ENCODE measurements at places on chromosomes 12 and 14.

GRCh38 chr12:28507033-28507432, 316.8 kb downstream of the CCDC91 start:
- no peak for DNase-seq

DNA sequence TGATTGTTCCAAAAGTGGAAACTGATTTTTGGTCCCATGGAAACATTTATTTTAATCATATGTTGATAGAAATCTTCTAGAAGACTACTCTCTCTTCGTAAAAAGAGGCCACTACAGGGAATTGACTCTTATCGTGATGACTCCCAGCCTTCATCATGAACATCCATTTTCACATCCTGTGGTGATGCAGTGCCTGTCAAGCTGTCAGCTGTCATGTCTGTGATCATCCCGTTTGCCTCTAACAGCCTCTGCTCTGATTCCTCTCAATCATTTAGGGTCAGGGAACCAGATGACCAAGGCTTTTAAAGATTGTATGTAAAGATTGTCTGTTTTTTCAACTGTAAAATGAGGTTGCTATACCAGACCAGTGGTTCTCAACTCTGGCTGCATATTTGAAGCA, 419.0 kb upstream of the MGAT4C start:
- DNase-seq, result no peak

- peak; percentile 16 for DNase-seq
Measured at GRCh38 chr14:33938131-33938949, 12.5 kb downstream of the EGLN3 start.

DNA sequence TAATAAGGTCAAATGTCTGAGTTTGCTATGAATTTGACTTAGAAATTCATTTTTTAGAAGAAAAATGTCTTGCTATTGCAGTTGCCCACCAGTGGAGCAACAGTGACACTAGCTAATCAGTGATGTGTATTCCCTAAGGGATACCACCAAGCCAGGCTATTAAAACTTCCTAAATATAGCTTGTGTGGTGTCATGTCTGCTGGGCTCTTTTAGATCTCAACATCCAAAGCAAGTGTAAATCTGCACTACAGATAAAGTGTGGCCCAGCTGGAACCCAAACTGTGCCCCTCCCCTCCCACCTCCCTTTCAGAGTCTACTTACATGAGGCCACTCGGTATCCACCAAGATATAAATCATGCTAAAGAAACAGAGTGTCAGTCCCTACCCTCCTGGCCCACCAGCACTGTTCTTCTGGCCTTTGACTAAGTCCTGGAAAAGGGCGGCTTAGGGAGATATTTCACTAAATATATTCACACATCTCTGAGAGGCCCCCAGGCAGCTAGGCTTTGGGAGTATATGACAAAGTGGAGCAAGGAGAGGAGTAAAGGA, 53.8 kb downstream of the SLC35F4 start:
- no peak for DNase-seq

DNA sequence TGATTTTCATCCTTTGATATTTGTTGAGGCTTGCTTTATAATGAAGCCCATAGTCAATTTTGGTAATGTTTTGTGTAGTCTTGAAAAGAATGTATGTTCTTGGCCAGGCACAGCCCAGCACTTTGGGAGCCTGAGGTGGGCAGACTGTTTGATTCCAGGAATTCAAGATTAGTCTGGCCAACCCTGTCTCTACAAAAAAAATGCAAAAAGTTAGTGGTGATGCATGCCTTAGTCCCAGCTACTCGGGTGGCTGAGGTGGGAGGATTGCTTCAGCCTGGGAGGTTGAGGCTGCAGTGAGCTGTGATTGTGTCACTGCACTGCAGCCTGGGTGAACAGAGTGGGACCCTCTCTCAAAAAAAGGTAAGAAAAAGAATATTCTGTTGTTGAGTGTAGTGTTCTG, 10.8 kb downstream of the ETNK1 start:
- peak; percentile 24 for DNase-seq

GRCh38 chr12:5264006-5264405, 167.9 kb upstream of the NTF3 start:
- no peak for DNase-seq

DNA sequence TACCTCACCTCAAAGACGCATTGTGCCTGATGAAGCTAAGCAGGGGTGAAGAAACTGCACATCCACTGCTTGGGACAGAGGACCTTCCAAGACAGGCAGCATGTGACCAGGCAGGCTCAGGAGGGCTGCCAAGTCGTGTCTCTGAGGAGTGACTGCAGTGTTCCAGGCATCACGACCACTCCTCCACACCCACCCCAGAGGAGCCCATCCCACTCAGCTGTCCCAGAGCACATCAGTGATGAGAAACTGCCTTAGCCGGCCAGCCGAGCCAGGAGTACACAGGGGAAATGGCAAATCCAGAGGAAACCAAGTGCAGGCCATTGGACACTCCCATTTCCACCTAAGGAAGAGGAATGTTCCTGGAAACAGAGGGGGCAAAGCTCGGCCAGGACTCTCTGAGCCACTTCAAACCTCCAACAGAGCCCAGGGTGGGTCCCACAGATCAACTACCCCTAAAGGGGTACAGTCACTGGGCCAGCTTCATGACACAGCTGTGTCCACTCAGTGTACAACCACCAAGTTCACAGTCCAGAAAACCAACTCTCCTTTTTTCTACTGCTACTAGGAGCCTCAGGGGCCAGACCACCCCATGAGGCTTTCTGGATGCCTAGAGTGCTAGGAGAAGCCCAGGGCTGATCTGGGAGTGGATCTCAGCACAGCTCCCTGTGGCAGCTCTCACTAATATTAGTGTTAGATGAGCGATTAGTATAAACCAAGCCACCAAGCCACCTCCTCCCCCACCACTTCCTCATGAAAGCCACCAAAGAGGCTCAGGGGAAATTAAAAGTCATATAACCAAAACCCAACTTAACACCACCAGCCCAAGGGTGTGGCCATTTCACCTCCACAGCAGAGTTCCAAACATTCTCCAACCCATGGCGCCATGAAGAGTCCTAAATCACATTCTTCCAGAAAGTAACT, 15.4 kb downstream of the PXN start:
- DNase-seq, result peak; percentile 55

DNA sequence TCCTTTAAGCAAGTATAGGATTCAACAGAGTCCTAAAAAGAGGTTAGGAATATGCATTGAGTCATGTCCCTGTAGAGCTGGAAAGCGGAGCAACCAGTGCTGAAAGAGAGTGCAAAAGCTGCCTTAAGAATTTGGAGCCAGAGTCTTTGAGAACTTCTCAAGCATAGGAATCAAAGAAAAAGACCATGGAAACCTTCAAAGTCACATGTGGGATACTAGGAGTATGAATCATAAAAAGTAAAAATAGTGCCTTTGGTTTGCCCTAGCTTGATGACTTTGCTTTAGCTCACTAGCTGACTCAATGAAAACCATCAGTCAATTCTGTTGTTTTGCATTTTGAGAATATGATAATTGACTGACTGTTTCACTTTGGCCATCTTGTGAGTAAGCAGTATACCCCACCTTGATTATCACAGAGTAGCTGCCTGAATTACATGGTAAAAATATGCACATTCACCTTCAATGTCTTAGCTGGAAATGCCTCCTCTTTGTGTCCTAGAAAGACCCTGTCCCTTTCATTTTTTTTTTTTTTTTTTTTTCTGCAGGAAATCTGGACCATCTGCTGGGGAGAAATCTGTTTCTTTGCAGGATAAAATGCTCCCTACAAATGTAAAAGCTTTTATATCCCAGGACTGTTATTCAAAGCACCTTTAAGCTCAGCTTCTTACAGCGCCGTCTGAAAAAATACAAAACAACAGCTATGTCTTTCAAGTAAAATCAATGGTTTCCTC, 248.6 kb upstream of the KRR1 start:
- peak; percentile 95 for DNase-seq

GRCh38 chr12:20696181-20696905, 1.2 kb downstream of the SLCO1C1 start:
- DNase-seq, result peak; percentile 7

DNA sequence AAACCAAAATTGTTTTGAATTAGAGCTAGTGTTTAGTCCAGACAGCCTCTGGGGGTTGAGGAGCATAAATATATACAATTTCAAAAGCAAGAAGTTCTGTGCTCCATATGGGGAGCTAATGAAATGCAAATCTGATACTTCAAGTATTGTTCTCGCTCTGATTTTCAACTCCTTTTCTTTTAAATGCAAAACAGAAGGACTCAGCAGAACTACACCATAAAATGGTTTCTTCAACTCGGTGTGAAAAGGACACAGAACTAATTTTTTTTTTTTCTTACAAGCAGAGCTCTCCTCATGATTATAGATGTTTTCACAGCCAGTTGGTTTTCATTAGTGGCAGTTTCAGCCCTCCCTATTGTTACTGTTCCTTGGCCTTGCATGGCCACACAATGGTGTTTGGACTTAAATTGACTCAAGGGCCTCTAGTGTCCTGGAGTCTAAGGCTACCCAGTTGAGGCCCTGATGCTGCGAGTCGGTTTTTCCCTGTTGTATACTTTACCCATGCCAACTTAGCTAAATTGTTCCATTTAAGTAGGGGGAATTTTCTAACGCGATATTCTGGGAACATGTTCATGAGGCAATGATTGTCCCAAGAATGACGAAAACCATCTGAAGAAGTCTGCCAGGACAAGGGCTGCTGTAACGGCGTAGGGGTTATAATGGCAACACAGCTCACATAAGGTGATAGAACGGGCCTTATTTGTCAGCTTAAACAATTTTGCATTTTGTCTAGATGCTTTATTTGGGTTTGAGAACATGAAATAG, 120.3 kb downstream of the GPR135 start:
- DNase-seq, result no peak

GRCh38 chr12:14802247-14802646, 1.0 kb downstream of the WBP11 start:
- peak; percentile 20 for DNase-seq

DNA sequence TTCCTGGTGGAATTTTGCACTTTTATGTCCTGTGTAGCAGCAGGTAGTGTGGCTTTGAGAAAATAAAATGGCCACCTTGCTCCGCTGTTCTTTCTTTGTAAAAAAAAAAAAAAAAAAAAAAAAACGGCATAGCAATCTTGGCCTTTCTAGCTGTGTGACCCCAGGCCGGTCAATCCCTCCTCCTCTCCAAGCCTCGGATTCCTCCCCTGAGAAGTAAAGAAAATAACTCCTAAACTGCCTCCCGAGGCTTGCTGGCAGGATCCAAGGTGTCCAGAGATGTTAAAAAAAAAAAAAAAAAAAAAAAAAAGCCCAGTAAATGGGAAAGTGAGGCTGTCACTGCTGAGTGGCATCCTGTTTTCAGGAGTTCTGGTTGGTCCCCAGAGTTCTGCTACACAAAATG, 23.9 kb upstream of the MAP1LC3B2 start:
- DNase-seq, result no peak

DNA sequence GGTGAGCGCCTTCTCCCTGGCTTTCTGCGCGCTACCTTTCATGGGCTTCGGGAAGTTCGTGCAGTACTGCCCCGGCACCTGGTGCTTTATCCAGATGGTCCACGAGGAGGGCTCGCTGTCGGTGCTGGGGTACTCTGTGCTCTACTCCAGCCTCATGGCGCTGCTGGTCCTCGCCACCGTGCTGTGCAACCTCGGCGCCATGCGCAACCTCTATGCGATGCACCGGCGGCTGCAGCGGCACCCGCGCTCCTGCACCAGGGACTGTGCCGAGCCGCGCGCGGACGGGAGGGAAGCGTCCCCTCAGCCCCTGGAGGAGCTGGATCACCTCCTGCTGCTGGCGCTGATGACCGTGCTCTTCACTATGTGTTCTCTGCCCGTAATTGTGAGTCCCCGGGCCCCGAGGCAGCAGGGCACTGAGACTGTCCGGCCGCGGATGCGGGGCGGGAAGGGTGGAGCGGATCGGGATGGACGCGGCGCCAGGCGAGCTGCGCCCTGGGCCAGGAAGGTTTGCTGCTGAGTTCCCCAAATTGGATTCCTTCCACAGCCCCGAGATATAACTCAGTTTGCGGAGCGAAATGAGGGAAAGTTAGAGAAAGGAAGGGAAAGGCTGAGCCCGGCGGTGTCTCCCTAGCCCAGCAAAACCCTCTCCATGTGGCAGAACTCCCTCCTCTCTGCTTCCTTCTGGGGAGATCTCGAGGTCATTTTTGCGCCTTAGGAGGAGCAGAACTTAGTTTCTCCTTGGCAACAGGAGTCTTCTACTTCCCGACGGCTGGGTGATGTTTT, 972 bp downstream of the PTGDR start:
- peak; percentile 41 for DNase-seq

DNA sequence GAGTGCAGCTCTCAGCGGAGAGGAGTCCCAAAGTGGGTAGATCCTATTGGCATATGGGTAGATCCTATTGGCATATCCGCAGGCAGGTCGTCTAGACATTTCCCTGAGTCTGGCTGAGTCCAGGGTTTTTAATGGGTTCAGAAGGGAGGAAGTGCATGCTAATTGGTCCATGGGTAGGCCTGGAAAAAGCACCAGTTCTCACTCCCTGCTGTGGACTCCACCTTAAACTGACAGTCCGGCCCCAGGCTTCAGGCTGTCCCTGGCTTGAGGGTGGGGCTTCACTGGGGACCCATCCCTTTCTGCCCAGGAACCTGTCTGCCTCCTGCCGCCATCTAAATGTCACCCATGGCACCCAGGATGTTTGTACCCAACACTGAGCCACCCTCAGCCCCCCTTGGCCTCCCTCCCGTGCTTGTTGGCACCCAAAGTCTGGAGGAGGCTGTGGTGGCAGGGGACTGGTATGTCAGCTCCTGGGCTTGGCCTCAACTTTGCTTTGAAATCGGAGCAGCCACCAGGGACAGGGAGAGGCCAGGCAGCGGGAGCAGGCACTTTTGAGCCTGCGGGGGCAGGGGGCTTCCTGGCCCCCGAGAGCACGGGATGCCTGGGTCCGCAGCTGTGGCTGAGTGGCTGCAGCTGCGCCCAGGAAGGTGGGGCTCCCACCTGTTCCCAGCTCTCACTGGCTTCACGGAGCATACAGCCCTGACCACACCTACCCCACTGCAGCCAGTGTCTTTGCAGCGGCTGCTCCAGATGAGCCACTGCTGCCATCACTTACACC, 29.6 kb upstream of the YAF2 start:
- DNase-seq, result no peak

- no peak for DNase-seq
Measured at GRCh38 chr12:84537666-84538065, 374.9 kb downstream of the SLC6A15 start.

DNA sequence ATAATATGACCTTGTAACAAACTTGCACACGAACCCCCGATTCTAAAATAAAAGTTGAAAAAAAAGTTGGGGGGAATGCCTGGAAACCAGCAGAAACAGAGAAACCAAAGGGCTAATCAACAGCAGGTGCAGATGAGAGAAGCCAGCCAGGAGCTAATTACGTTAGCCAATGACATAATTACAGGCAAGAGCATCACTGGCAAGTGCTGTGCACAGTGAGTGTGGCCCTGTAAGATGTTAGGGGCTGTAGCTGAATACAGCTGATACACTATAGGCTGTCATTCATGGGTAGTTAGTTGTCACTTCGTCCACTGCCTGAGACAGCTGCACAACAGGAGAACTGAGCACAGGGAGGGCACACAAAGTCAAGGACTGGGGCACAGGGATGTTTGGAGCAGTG, 7.3 kb upstream of the FGF23 start:
- no peak for DNase-seq

GRCh38 chr12:111408116-111408440, 2.4 kb downstream of the SH2B3 start:
- DNase-seq, result no peak

DNA sequence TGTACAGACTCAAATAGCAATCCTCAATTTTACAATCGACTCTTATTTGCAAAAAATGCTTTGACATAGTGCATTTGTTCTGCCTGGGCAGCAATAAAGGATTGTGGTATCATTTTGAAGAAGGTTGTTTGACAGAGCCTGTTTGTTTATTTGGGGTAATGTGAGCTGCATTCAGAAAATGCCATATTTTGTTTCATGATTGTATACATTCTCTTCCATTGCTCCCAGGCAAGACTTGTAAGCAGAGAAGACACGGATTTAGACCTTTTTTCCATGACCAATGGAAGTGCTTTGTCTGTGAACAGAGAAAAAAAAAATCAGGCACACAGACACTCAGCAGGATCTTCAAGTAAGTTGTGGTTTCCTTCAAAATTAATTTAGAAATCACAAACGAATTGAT, 35.5 kb upstream of the ALX1 start:
- DNase-seq, result no peak
